H4 (cell line): ENCODE measurements at places on chromosomes 13 and 19.

- DNase-seq = no peak
Measured at GRCh38 chr13:34765446-34766180, 176.5 kb upstream of the NBEA start.

GRCh38 chr19:6925801-6926751 lies 38.7 kb downstream of the ADGRE1 start:
- peak; percentile 97 for DNase-seq

- DNase-seq = no peak
Measured at GRCh38 chr13:78595495-78596398, 7.6 kb downstream of the POU4F1 start.

DNA sequence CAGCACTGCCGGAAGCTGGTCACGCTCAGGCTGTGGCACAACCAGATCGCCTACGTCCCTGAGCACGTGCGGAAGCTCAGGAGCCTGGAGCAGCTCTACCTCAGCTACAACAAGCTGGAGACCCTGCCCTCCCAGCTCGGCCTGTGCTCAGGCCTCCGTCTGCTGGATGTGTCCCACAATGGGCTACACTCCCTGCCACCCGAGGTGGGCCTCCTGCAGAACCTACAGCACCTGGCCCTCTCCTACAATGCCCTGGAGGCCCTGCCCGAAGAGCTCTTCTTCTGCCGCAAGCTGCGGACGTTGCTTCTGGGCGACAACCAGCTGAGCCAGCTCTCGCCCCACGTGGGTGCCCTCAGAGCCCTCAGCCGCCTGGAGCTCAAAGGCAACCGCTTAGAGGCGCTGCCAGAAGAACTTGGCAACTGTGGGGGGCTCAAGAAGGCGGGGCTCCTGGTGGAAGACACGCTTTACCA lies 3.2 kb upstream of the MAP2K7 start:
- no peak for DNase-seq

GRCh38 chr13:76894401-76895110 lies 8.4 kb upstream of the KCTD12 start:
- no peak for DNase-seq

DNA sequence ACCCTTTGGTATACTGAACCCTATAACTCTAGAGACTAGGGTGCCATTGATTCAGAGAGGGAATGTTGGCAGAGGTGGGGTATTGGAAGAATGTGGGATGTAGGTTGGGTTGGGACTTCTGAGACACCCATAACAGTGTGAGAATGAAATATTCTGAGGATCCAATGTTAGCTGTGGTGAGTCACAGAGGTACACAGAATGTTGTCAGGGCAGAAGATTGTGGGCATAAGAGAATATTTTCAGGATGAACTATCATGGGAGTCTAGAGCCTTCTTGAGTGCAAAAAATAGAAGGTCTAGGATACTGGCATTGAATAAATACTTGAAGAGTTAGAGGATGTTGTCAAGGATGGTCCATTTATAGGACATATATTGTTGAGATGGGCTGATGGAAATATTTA lies 9.0 kb downstream of the KLK13 start:
- no peak for DNase-seq

DNA sequence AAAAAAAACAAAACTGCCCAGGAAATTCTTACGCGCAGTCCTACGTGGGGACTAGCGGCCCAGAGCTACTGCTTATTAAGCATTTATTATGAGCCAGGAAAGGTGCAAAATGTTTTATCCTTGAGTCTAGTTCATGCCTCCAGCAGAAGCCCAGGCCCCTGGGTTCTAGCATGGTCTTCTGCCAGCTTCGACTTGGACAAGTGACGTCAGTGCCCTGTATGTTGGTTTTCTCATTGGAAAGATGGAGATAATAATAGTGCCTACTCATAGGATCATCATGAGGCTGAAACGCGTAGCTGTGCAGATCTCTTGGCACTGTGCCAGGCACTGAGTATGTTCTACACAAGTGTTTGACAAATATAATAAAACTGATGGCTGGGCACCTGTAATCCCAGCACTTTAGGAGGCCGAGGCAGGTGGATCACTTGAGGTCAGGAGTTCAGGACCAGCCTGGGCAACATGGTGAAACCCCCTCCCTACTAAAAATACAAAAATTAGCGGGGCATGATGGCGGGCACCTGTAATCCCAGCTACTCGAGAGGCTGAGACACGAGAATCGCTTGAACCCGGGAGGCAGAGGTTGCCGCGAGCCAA lies 12.4 kb upstream of the SULT2B1 start:
- DNase-seq = no peak

DNA sequence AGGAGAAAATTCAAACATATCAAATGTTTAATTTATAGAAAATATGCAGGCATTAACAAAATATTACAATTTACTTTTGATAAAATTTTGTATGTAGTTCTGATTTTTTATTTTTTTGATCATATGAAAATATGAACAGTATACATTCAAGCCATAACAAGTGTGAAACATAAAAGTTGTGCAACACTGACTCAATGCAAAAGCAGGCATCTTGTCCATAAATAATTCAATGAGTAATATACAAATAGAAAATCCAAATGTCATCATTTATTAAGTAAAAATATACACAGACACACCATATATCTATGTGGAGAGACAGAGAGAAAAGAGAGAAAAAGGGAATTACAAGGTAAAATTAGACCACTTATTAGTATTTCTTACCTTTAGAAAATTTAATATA lies 1183.9 kb downstream of the SLITRK1 start:
- no peak for DNase-seq
